SIG-M5 (cell line): ENCODE measurements at places on chromosomes 5 and 9.

GRCh38 chr9:4220346-4220745, 79.5 kb downstream of the GLIS3 start:
- DNase-seq = no peak

GRCh38 chr9:3036333-3036700, 192.4 kb upstream of the PUM3 start:
- no peak for DNase-seq

DNA sequence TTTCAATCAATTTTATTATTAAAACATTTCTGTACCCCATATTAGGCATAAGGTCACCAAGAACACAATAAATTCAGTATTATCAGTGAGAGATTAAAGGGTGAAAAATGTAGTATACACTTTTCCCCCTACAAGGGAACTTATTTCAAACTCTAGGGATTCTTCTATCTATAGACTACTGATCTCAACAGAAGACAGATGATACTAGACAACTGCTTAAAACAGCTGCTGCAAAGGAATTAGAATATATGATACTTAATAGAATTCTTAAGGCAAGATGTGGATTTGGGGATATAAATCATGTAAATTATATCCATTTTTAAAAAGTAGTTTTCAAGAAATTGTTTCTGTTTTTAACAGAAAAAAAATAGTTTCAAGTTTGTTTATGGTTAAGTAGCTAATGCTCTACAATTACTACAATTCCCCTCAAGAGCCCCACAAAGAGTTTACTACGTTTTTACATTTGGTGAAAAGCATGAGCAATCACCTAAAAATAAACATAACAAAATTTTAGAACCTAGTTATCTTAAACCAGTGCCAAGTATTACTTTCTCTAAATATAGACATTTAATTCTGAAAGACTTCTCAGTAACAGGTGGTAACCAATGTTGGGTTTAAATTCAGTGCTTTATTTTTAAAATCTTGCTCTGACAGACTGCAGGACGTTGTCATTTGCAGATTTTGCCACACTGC, 6.0 kb downstream of the KIF24 start:
- DNase-seq = no peak

DNA sequence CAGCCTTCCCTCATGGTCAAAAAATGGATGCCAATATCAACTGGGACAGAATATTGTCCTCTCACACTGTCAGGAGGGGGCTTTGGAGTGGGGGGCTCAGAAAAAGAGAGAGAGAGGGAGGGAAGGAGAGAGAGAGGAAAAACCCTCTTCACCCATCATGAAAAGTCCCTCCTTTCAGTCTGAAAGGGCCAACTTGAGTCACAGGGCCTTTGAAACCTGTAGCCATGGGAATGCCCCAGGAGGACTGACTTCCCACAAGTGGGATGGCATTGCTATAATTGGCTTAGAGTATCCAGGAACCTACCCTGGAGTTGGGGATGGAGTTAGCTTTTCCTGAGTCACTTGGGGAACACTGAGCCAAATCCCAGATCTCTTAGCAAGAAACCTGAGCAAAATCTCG, 41.2 kb downstream of the DNAJC21 start:
- DNase-seq = no peak

GRCh38 chr5:147321569-147321968, 86.7 kb downstream of the STK32A start:
- DNase-seq = no peak

DNA sequence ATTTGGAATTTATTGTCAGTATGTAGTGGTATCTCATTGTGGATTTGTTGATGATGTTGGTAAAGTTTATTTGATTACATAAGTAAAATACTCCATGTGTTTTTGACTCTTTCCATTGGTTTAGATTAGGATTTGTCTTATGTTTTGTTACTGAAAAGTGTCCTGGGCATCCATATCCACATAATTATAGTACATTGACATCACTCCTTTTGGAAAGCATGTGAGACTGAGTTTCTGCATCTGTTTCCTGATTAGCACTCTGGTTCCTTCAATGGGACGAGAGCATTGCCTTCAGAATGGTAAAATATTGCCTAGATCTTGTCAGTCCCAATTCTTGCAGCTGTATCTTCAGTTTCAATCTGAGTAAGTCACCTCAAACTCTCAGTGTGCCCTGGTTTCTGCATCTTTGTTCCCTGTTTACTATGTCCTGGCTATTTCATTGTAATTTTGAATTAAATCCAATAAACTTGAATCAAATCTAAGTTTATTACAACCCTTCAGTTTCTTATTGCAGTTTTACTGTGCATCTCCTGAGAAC, 128.1 kb downstream of the FBXO38 start:
- no peak for DNase-seq
